ENCODE measurements at places on chromosomes 3 and 15.

DNA sequence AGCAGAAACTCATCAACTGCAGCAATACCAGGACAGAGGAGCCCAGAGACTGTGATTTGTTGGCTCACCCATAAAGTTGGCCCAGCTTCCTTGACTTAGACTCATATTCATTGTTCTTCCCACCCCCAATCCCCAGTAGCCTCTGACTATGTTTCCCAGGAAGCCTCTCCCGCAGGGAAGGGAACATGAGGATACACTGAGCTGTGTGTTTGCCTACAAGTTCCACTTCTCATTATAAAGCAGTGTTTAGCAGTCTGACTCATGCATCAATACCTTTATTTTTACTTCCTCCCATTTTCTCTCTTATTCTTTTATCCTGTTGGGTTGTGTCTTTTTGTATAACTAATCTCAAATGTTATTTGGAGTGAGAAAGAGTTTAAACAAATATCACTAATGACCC is 111.6 kb upstream of the PHLDB2 start:
- peak; percentile 89 for DNase-seq

- no peak for DNase-seq
These were observed 22.0 kb downstream of the SLC4A7 start for GRCh38 chr3:27462228-27462627.

GRCh38 chr15:38514601-38515000 is 50.0 kb downstream of the RASGRP1 start:
- no peak for DNase-seq

GRCh38 chr3:185995352-185995751 is 57.5 kb upstream of the TRA2B start:
- DNase-seq = no peak

GRCh38 chr15:77224352-77224751 is 153.4 kb upstream of the TSPAN3 start:
- DNase-seq = no peak

DNA sequence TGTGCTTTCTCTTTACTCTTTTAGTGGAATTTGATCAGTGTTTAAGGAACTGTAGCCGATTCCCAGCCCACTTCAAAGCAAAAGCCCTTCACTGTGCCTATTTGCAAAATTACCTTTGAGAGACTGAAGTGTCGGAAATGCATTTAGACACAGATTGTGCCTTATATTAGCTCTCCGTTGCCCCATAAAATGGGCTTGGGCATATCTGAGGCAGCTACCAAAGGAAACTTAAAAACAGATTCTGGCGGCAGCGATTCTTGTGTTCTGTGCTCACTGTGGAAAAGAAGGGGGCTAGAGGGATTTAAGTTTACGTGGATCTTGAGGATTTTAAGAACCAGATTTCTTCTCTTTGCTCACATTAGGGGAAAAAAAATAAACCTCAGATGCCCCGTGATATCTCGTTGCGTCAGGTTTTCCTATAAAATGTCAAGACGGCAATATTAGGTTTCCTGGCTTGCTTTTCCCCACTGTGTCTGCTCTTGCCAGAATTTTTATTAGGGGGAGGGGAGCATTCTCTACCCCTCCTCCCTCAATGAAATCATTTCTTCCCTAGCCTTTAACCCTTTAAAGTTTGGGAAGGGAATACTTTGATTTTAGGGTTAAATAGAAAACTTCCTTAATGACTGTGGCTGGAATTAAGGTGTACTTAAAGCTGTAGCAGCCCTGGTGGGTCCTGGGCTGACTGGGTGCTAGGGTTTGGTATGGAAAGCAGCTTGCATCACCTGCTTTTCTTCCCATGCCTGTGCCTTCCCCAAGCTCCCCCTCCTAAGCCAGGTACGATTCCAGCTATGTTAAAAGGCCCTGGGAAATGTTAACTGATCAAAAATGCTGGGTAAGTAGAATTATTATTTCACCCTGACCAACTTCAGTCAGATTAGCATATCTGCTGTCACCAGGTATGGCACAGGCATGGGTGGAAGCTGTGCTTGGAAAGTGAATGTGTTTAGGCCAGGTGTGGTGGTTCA is 73.8 kb downstream of the SMAD3 start:
- no peak for DNase-seq

GRCh38 chr15:60363903-60364611 is 33.7 kb downstream of the ANXA2 start:
- DNase-seq = no peak

- no peak for DNase-seq
These were observed 50.2 kb upstream of the ABHD10 start for GRCh38 chr3:111928613-111929012.

GRCh38 chr3:121896823-121897222 is 2.6 kb downstream of the SLC15A2 start:
- no peak for DNase-seq

DNA sequence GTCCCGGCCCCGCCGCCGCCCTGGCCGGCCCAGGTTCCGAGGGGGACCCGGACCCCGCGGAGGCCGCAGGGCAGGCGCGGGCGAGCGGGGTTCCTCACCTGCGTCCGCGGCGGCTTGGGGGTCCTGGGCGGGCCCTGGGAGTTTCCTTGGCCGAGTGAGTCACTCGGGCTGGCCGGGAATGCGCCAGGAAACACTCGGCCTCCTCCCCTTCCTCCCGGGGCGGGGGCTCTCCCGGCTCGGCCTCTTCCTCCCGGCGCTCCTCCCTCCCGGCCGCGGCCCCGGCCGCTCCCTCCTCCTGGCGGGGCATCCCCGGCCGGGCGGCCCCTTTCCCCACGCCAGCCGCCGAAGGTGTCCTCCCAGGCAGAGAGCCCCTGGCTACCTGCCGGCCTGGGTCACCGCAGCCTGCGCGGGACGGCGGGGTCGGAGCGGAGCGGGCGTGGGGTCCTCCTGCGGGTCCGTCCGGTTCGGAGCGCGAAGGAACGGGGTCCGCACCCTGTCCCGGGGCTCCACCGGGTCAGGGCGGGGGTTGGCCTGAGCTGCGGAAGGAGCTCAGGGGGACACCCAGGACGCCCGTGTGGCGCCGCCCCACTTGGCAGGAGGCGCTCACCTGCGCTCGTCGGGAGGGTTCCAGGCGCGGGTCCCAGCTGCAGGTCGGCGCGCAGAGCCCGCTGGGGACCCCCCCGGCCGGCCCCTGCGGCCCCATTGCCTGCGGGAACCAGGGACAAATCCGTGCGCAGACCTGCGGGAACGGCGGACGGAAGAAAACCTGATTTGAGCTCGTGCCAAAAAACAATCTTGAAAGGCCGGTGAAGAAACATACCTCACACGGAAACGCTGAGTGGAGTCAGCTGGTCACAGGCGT is at the start of gene CYFIP1:
CYFIP1 (minus strand) TSS at position 180 of the 862 bp plus-strand sequence. CDS start 33,083 bp downstream, outside the sequence.
- DNase-seq = peak; percentile 93

- no peak for DNase-seq
These were observed 155.9 kb downstream of the OXSM start for GRCh38 chr3:25945836-25946235.

DNA sequence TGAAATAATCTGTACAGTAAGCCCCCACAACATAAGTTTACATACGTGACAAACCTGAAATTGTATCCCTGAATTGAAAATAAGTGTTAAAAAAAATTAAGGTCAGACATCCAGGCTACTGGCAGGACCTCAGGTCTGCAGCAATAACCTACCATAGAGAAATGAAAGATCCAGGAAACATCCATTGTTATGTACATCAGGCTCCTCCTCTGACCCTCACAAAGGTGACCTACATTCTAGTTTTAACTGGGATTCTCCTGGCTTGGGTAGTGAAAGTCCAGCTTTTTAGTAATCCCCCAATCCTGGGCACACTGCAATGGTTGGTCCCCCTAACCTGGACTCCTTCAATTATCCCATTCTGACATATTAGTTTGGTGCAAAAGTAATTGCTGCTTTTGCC is 749.6 kb upstream of the LMCD1 start:
- no peak for DNase-seq

- peak; percentile 54 for DNase-seq
These were observed 5.8 kb upstream of the DBR1 start for GRCh38 chr3:138180375-138181029.

DNA sequence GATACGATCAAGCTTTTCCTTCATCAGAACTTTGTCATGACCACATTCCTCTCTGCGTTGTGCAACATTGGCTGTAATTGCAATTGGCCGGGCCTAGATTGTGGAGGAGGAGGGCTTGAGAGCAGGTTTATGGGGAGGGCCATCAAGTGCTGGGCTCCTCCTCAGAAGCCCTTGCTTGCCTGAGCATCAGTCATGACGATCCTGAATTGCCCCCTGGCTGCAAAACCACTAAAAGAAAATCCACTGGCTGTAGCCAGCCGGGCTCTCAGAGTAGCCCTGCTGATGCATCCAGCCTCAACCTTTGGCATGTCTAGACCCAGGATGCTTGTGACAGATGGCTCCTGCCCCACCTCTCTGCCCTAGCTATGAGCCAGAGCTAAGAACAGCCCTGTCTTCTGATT is 13.4 kb upstream of the TRH start:
- no peak for DNase-seq

DNA sequence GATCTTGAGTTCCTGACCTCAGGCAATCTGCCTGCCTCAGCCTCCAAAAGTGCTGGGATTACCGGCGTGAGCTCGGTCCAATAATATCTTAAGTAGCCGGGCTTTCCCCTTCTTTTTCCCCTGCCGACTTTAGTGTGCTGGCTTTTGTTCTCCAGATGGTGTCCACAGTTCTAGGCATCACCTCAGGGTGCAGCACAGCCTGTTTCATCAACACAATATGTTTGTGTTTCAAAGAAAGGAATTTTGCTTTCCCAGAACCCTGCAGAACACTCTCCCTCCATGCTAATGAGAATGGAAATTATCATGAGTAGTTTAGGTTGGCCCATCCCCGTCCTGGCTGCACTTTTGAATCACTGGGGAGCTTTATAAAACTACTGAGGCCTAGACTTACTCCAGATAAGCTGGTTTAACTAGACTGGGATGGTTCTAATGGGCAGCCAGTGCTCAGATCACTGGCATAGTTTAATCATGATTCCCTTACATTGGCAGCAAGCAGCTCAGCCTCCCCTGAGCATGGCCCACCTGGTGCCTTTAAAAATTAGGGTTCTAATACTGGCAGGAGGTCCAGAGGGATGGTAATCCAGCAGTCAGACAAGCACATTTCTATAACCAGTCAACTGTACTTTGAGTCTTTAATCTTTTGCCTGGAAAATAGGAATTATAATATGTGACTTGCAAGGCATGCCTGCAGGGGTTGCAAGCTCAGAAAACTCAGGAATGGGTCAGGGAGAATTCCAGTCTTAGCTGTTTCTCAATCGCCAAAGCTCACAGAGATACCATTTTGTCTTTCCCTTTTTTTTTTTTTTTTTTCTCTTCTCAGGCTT is 127.6 kb upstream of the RASGRP1 start:
- no peak for DNase-seq

DNA sequence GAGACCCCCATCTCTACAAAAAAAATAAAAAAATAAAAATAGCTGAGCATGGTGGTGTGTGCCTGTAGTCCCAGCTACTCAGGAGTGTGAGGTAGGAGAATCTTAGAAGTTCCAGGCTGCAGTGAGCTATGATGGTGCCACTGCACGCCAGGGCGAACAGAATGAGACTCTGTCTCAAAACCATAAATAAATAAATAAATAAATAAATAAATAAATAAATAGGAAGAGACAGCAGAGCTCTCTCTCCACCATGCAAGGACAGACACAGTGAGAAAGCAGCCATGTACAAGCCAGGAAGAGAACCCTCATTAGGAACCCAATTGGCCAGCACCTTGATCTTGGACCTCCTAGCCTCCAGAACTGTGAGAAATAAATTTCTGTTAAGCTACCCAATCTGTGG is 5.4 kb upstream of the C15orf61 start:
- no peak for DNase-seq

DNA sequence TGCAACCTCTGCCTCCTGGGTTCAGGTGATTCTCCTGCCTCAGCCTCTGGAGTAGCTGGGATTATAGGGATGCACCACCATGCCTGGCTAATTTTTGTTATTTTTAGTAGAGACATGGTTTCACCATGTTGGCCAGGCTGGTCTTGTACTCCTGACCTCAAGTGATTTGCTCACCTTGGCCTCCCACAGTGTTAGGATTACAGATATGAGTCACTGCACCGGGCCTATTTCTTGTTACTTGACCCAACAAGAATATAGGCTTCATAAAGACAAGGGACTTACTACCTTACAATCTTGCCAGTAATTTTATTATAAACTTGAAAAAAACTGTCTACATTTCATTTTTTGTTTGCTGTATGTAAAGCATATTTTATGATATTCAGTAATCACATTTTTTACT is 21.4 kb upstream of the ZBTB47 start:
- peak; percentile 59 for DNase-seq

GRCh38 chr15:85503151-85503799 is 122.9 kb downstream of the AKAP13 start:
- no peak for DNase-seq

GRCh38 chr15:51935466-51936104 is 36.0 kb downstream of the LEO1 start:
- no peak for DNase-seq

DNA sequence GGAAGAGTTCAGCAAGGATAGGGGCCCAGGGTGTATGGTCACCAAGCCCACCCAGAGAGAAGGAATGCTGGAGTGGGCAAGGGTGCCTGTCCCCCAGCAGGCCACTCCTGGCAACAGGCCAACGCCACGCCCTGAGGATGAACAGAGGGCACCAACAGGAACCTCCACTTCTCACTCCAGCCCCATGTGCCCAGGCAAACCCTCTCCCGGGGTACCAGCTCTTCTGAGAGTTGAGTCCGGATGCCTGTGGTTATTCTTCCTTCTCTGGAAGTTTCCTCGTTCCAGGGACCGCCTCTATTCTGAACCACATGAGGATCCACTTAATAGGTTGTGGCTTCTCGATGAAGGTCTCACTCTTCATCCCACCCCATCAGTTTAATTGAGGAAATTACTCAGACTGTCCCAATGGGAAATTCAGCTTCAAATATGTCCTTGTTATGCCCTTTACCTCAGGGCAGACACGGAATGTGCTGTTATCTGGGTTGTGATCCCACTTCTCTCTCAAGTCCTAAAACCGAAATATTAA is 114.3 kb downstream of the LIPC start:
- DNase-seq = peak; percentile 23

GRCh38 chr3:136899622-136900158 is 37.7 kb downstream of the NCK1 start:
- no peak for DNase-seq

- DNase-seq = no peak
These were observed 154.3 kb downstream of the ALDH1A2 start for GRCh38 chr15:57911247-57911646.

- DNase-seq = peak; percentile 60
These were observed 84.9 kb downstream of the THBS1 start for GRCh38 chr15:39665629-39666250.

DNA sequence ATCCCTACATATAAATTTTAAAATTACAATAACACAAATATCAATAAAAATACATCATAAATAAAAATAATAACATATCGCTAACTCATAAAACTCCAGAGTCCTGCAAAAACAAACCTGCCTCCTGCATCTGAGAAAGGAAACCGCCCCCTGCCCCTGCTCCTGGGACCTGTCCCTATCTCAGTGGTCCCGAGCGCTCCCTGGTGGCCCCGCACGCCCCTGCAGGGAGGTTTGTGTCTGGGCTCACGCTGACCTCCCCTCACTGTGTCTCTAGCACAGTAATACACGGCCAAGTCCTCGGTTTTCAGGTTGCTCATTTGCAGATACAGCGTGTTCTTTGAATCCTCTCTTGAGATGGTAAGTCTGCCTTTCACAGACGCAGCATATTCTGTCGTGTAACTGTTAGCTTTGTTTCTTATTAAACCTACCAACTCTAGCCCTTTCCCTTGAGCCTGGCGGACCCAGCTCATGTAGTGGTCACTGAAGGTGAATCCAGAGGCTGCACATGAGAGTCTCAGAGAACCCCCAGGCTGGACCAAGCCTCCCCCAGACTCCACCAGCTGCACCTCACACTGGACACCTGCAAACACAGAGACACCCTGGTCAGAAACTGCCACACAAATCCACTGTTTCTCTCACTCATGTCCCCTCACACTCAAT is 554.1 kb downstream of the GOLGA6L6 start:
- DNase-seq = no peak

GRCh38 chr3:12423918-12424630 is 60.2 kb upstream of the TSEN2 start:
- DNase-seq = peak; percentile 51
